ENCODE measurements at places on chromosomes 3 and 15.

GRCh38 chr3:111588527-111588926, 6.6 kb downstream of the ZBED2 start:
- no peak for DNase-seq

GRCh38 chr15:69072906-69073305, 58.4 kb downstream of the NOX5 start:
- DNase-seq, result no peak

DNA sequence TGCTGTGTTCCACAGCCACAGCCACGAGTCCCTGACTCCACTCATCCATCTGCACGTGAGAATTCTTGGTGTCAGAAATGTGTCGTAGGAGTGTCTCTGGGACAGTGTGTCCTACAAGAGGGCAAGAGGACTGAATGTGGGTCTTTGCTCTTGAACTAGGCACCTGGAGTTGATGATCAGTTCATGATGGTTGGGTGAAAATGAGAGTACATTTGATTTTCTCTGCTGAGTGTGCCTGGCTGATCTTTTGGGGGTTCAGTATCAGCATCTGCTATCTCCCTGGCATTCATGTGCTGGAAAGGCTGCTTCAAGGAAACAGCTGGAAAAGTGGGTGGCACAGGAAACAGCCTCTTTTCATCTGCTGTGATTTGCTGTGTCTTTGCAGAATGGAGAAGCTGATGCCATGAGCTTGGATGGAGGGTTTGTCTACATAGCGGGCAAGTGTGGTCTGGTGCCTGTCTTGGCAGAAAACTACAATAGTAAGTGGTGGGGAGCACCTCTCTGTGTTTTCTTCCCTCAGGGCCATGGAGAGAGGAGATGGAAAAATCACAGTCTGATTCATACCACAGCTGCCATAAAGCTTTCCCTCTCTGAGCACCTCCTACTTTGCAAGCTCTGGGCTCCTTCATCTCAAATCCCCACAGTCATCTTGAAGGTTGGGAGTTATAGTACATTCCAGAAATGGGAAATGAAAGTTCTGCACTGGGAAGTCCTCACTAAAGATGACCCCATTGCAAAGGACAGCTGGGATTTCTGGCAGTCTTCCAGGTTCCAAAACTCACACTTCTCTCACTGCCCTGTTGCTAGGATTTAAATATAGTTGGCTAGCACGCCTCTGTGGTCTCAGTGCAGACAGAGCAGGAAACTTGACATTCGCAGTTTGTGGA, 17.8 kb downstream of the TF start:
- no peak for DNase-seq

GRCh38 chr3:99858469-99858868, 40.8 kb downstream of the CMSS1 start:
- no peak for DNase-seq

DNA sequence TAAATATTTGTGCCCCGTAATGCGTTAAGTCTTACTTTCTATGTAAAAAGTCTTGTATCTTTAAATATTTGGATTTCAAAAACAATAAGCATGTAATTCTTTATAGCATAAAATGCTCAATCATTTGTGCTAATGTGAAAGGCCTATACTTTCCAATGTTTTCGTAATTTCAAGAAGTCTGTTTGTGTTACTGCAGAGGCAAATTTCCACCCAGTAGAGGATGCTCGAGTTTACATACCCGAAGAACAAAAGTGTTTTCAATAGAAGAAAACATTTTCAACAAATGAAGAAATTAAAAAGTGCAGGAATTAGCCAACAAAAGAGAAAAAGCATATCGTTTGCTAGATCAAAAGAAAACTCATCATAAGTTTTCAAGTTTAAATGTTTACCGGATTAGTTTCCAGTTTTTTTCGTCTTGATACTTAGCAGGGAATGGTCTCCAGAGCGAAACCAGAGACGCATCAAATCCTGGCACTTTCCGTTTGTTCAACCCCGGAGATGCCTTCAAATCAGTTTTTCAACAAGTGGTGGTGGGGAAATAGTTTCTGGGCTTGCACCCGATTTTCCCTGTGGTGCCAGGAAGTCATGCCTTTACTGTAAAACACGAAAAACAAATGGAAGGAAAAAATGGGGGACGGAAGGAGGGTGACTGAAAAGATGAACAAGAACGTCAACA, 1.0 kb downstream of the CGGBP1 start:
- no peak for DNase-seq

GRCh38 chr15:35722501-35722900, 176.5 kb upstream of the DPH6 start:
- no peak for DNase-seq

Data from psoas muscle (tissue), 8 donors.